Stimulated activated CD4-positive, alpha-beta T cell treated with anti-CD3 and anti-CD28 coated beads, Interleukin-1b, Interleukin-23, amount 100 ng/mL, for 1 hour (primary cell): ENCODE measurements at places on chromosomes 2 and 18.
A peak's percentile ranks its signal among the peaks of the same experiment; 100 is the strongest.

- no peak for DNase-seq
These were observed 1.1 kb downstream of the AFTPH start for GRCh38 chr2:64525317-64525613.

GRCh38 chr2:195793881-195794280 is 136.9 kb downstream of the SLC39A10 start:
- DNase-seq, result no peak

- no peak for DNase-seq
These were observed 27.9 kb downstream of the NEMP2 start for GRCh38 chr2:190506666-190507065.

DNA sequence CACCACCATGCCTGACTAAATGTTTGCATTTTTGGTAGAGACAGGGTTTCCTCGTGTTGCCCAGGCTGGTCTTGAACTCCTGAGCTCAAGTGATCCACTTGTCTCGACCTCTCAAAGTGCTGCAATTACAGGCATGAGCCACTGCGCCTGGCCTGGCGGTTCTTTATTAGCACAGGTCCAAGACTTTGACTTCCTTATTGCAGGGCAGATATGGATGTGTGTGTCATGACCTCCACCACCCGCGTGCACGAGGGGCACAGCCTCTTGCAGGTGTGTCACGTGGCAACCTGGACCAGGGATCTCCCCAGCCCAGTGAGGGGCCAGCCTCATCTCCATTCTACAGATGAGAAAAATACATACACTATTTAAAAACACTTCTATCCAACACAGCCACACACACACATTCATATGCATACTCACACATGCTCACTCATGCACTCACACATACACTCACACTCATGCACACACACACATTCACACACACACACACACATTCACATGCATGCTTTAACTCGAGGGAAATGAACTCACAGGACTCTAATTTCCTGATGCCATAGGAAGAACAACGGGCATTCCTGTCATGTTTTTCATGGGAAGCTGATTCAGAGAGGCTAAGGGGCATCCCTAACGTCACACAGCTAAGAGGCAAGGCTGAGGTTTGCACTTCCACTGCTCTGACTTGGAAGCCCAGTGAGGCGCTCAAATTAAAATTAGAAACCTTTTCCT is 38.8 kb downstream of the RRM2 start:
- DNase-seq, result no peak

GRCh38 chr18:48059455-48060010 is 129.1 kb upstream of the SMAD2 start:
- no peak for DNase-seq

DNA sequence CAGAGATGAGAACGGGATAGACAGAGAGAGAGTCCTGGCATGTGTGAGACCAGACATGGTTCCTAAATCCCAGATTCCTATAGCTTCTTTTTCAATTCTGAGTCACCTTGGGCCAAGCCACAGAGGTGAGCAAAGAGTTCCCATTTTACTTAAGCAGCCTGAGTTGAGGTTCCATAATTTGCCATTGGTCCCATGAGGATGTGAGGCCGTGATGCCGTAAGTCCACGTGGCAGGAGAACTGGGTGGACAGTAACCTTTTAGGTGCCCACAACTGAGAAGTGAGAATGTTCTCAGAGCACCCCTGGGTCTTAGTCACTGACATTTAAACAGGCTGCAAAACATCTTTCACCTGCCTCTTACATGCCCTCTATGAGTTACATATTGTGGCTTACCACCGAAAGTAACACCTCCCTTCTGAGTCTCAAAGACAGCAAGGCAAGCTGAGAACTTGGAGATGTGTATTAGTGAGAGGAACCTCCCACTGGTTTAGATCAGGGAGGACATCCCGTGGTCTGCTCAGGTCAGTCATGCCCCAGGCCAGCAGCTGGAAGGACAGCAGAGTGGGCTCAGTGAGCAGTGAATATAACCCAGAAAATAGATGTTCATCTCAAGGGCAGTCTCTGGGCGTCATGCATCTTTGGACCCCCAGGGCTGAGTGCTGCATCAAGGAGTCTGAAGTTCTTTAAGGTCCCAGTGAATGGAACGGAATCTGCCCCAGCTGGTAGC is 127.9 kb upstream of the LGALSL start:
- no peak for DNase-seq

GRCh38 chr2:38535744-38536506 is 66.8 kb downstream of the HNRNPLL start:
- DNase-seq, result peak; percentile 49

DNA sequence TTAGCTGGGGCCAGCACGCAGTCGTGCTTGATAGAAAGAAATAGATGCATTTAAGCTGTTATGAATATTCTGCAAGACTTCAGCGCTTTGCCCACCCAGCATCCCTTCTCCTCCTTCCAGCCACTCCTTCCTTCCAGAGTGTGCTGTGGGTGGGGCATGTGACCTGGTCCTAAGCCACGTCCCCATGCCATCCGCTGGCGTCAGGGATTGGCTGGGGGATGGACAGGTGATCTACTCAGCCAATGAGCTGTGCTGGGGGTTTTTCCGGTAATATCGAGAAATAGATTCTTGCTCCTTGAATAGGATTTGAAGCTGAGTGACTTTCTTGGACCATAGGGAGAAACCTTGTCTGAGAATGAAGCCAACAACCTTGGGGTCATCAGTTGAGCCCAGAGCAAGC is 4.8 kb upstream of the ZAP70 start:
- DNase-seq, result no peak

DNA sequence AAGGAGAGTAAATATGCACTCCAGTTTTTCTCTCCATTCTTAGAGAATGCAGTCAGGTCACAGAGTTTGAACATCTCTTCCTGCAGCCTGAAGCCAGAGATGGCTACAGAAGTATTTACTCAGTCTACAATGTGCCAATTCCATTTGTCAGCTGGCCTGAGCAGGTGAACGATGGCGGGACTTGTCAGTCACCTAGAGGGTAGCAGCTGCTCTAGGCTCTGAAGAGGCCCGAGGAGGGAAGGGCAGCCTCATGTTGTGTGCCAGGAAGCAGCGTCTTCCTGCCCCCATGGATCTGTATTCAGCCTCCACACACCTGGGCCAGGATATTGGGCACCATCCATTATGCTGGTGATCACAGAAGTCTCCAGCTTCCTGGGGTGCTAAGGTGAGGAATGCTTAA is 316.7 kb upstream of the CHAC2 start:
- DNase-seq, result no peak

DNA sequence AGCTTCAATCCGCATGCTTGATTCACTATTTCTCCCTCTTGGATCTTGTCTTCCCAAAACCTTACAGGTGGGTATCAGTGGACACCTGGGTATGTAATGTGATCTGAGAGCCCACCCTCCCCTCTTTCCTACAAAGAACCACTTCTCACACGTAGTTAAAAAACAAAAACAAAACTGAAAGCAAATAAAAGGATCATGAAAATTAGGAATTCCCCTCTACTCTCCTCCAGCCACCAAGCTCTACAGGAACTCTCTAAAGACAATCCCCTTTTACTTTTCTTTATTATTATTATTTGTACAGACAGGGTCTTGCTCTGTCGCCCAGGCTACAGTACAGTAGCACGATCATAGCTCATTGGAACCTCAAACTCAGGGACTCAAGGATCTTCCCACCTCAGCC is 40.8 kb upstream of the MYO1B start:
- DNase-seq, result no peak

DNA sequence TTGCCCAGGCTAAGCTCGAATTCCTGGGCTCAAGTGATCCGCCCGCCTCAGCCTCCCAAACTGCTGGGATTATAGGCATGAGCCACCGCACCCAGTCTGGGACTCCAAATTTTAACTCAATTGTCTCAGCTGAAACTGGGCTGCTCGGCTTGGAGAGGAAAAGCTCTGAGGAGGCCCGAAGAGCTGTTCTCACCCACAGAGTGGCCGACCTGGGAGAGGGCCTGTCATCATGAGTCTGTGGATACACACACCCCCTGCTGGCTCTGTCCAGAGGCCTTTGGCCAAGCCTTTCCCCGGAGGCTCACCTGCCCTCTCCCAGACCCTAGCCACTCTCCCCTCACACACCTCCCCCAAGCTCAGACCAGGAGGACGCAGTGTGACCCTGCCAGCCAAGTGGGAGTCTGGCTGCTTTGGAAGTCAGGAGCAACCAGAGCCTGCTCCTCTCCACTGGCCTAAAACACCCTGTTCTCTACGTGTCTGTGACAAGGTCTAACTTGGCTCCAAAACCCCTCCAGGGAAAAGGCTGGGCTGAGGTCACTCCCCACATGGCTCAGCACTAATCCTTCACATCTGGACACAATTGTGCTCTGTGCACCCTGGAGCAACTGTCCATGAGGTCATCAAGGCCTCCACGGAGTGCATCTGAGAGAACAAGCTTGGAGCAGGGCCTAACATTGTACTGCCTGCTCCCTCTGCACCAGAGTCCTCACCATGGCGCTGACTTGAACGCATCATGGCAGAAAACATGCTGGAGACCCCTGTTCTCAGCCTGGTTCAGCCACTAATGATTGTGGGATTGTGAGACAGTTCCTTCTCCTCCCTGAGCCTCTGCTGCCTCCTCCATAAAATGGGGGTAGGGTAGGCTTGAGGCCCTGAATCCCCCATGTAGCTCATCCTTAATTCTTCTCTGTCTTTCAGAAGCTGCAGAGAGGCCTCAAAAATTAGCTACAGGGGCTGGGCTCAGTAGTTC is 49.9 kb upstream of the RAB6C start:
- no peak for DNase-seq

- DNase-seq, result no peak
These were observed 22.6 kb downstream of the FER1L5 start for GRCh38 chr2:96665083-96665569.

GRCh38 chr18:49618742-49619681 is 57.2 kb downstream of the LIPG start:
- DNase-seq, result no peak

DNA sequence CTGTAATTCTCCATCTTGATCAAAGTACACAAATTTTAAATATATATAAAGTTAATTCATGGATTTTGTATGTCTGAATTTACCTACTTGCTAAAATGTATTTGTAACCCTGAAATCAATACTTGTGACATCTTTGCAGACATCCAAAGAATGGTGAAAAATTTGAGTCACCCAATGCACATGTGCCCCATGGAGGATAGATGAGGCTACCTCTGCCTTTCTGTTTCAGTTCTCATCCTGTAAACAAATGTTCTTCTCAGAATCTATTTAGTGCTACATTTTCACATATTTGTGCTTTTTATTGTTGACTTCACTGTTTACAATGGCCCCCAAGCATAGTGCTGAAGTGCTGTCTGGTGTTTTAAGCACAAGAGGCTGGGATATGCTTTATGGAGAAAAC is 171.5 kb downstream of the LRATD1 start:
- no peak for DNase-seq

DNA sequence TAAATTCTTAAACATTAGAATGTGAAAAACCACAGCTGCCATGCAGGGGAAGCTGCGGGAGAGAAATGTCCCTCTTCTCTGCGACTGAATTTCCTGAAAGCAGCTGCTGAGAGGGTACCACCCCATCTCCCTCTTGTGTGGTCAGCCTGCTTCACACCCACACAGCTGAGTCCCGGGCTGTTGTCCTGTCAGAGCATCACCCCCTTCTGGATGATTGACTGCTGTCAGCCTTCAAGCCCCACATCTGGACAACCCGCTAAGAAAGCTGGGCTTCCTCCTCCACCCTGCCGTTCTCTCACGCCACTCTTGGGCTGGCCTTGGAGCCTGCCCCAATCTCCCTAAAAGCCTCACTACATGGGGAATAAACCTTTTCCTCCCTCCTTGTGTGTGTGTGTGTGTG is 26.0 kb downstream of the SH3YL1 start:
- no peak for DNase-seq

- no peak for DNase-seq
These were observed 352 bp upstream of the HOXD12 start for GRCh38 chr2:176099159-176099727.

DNA sequence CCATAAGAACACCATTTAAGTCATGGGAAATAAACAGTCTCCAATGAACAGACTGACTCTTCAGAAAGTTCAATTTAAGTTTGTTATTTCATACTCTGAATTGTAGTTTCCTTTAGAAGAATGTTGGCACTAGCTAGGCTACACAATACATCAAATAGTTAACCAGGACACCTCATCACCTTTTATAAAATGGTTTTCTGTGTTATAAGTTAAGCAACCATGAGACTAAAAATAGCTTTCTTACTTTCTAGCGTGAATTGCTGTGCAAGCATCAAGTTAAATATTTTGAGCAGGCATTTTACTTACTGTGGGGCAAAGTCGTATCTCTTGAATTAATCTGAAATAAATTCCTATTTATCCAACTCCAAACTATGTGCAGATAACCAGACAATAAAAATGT is 1092.6 kb upstream of the SLC39A10 start:
- DNase-seq, result no peak

DNA sequence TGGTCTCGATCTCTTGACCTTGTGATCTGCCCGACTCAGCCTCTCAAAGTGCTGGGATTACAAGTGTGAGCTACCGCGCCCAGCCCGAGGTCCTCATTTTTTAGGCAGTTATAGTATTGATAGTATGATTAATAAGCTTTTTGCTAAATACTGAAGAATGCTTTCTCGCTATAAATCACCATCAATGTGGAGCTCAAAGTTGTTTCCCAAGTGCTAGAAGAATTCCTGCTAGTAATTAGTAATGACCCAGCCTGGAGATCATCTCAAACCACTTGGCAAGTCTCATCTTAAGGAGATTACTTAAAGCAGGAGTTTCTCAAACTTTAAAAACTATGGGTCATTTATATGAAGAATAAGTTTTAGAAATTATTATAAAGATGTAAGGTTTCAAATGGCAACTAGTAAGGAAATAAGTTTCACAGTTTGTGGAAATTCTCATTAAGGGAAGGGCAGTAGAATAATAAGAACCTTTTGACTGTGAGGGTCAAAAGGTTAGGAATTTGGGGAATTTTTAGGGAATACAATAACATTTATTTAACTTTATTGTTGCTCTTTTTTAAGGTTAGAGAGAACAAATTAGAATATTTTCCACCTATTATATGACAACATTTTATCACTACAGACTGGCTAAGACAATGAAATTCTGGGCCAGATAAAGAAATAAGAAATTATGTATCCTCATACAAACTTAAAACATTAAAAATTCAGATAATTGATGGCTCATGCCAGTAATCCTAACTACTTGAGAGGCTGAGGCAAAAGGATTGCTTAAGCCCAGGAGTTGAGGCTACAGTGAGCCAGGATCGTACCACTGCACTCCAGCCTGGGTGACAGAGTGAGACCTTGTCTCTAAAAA is 148.6 kb upstream of the MAP3K20 start:
- no peak for DNase-seq

- DNase-seq, result no peak
These were observed 99.4 kb upstream of the NCK2 start for GRCh38 chr2:105645031-105645937.

GRCh38 chr2:207660994-207661393 is 35.8 kb upstream of the METTL21A start:
- DNase-seq, result no peak

DNA sequence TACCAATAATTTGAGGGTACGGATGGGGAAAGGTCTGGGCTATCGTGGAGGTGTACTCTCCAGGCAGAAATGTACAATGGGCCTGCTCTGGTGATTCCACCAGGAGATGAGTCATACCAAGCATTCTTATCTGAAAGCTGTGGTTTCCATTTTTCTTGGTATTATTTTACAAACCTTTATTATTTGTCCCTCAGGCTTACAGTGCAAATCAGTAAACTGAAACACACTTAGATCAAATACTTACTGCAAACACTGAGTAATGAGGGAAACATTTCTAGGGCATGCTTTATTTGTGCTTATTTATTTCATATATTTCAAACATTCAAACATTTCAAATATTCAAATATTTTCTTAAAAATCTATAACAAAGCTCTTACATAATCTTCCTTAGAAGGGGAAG is 319.8 kb downstream of the RND3 start:
- no peak for DNase-seq
